ENCODE measurements at places on chromosomes 1 and 21.

DNA sequence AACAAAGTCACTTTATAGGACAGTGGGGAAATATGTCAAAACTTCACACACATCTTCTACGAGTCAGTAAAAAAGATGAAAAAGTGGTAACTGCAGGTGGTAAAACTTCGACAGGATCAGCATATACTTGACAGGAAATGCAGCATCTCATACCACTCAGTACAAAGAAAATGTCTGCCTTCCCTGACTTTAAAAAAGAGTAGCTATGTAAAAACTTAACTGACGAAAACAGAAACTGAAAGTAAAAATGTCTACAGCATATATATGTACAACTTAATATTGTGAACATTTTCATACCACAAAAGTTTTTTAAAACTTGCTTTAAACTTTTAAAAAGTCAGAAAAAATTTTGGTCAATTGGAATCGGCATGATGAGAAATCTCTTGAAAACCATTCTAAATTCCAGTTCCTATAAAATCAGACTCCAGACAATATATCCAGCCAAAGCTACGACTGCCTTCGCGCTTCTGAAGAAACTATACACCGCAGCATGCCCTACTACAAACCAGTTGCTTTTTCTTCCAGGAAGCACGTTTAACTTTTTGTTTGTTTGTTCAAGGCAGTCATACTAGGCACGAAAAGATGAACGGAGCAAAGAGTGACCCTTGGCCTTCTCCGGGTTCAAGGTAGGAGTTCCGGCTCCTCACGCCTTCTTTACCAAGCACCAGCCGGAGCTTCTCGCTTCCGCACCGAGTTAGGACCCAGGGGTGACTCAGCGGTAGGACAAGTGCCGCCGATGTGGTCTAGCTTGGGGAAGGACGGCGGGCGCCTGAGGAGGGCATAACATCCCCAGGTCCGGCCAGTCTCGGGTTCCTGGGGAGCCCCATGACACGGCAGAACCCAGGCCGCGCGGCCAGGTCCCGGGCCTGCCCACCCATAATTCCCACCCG is 612 bp downstream of the PSMA5 start:
- DNase-seq, result peak; percentile 66

- DNase-seq, result no peak
These were observed 31.2 kb downstream of the MACO1 start for GRCh38 chr1:25461849-25462248.

DNA sequence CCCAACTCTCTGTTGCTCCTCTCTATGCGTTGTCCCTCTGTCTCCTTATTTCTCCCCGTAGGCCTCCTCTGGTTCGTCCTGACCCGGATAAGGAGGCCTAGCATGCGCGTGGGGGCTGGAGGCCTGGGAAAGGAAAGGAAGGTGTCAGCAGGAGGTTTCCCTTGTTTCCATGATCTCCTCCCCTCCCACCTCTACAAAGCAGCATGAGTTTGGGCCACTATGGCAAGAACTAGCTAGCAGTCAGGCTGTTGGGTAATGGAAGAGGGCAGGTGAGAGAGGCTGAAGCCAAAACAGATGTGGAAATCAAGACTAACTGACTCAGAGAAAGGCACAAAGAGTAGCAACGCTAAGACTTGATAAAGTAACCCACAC is 687 bp upstream of the SEMA6C start:
- DNase-seq, result no peak

DNA sequence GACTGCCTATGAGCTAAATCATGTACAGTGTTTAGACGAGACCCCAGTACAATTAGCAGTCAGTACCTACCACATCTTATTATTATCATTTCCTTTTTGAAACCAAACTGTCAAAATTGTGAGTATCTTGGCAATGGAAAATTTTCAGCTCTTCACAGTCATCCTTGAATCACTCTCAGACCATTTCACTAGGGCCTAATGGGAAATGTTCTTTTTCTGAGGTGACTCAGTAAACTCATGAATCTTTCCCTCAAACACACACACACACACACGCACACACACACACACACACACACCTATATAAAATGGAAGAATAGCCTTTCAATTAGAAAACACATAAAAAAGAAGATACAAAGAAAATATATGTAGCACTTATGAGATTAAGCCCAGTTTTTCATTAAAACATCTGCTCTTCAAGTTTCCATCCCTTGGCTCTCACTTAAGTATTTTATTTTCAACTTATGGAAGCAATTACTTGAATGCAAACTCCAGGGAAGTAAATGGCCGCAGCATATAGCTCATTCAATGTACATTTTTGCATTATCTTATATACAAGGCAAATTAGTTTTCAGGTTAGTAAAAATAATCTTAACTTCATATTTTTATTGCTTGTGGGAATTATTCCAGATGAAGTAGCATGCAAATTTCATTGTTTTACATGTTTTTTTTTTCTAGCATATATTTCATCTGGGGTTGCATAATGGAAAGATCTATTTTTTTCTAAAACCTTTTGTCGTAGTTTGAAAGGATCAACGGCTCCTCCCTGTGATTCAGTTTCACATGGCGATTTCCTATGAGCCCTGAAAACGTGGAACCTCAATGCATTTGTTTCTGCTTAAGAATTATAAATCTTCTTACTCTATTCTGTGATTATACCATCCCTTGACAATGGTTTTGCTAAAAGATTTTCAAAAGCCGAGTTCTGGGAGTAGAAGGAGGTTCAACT is 46.3 kb upstream of the TMPRSS15 start:
- no peak for DNase-seq

DNA sequence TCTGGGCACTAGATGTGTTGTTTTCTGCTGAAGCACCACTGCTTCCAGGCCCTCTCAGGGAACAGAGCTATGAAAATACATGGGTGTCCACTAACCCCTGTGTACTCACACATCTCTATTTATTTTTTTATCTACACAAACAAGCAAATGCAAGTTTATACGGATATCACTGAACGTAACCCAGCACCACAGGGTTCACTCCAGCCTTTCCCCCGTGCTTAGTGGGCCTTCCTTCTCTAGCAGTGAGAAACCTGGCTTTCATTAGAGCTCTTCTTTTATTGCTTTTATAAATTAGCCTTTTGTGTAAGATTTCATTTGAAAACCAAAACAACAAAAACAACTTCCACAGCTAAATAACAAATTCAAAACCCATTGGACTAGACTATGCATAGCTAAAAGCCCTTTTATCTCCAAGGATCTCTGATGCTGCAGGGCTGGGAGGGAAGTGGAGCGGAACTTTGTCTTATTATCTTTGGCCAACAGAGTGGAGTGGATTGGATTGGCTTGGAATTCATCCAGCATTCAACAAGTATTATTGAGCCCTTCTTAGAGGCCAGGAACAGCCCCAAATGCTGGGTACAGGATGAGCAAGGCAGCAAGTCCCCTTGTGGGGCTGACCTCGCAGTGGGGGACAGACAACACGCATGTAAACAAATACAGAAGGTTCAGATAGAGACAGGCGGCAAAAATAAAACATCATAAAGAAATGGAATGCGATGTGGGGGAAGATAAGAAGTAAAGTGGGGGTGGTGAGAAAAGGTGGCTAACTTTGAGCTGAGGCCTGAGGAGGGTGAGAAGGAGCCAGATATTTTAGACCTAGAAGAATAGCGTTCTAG is 371.8 kb upstream of the POU3F1 start:
- DNase-seq, result no peak

DNA sequence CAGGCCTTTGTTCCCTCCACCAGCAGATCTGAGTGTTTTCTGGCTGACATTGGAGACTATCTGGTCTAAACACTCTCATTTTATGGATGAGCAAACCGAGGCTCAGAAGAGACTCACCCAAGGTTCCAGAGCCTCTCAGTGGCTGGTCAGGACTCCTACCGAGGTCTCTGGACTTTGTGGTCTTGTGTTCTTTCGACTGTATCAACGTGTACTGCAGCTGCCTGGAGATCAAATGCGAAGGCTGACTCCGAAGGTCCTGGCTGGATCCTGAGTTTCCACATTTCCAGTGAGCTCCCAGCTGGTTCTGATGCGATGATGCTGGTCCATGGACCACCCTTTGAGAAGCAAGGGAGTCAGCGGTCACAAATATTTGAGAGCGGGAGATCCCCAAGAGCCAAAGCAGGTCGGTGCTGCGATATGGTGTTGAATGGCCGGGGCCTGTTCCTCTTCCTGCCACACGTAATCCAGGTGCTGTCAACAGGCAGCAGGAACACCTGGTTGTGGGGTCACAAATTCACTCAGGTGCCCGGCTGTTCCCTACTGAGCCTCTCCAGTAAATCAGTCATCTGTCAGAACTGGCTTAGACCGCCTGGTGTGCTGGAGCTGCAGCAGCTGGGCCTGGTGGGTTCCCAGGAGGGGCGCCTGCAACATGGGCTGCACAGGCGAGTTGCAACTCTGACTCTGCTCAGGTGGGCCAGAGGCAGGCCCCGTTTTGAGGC is 94.8 kb upstream of the USP24 start:
- DNase-seq, result no peak

DNA sequence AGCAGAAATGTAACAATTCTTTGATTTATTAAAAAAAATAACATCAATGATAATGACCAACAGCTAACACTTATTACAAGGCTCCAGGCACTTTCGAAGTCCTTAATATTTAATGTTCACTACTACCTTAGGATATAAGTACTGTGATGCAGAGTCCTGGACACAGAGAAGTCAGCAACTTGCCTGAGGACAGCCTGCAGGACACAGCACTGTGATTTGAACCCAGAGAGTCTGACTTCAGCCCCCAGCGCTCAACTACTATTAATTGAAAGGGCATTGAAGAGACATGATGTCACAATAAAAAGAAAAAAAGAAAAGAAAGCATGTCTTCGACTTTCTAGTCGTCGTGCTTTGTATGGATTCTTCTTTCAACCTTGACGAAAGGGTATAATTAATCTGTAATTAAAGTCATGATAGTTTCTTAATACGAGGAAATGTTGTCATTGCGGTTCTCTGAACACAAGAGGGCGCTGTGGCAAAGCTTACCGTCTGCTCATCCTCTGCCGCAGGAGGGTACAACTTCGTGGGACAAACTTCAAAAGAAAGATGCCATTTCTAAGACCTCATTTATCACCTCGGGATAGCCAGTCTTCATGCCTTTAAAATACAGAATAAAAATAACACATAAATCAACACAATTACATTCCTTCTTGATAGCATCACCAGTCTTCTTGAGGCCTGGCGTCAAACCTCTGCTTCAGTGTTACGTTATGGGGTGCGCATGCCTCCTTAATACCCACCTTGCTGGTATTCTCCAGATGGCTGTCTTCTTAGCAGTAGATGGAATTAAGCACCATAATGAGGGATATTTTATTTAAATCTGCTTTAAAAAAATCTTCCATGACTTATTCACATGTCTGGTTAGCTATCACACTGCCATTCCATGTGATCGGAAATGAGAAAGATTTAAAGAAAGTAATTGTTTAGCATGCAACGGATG is 240.1 kb downstream of the DISC1 start:
- peak; percentile 32 for DNase-seq

- no peak for DNase-seq
These were observed 22.4 kb upstream of the INTS3 start for GRCh38 chr1:153705484-153705883.

- no peak for DNase-seq
These were observed 391.9 kb downstream of the SIPA1L2 start for GRCh38 chr1:232238009-232238408.

- no peak for DNase-seq
These were observed 90.0 kb downstream of the STUM start for GRCh38 chr1:226638608-226639007.

DNA sequence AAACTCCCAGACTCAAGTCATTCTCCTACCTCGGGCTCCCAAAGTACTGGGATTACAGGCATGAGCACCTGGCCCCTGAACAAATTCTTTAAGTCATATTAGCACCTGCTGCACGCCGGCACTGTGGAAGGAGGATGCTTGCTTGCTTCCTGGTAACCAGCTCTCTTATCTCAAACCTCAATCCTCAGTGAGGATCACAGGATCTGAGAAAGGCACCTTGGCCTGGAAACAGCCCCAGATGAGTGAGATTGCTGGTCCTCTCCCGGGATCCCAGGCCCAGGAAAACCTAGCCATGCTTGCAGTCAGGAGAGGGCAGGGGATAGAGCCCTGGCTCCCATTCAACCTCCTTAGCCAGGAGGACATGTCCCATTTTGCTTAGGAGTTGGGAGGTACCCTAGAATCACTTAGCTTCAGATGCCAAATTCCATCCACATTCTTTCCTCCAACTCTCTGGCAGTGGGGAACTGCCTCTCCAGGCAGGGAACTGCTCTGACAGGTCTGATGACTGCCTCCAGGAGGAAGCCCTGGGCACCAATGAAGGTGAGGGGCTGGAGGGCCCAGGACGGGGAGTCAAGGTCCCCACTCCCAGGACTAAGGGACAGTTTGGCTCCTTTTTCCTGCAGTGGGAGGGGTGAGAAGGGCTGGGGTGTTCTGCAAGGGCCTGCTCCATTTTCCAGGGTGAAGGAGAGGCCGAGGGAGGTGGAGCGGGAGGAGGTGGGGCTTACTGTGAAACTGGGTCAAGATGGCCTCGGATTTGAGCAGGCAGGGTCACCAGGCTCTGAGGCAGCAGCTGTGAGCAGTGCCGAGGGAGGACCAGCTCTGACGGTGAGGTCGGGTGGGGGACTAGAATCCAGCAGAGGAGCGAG is 9.5 kb downstream of the GPR37L1 start:
- DNase-seq, result no peak

GRCh38 chr1:6602669-6603237 is at the start of gene KLHL21:
KLHL21 (minus strand) TSS chr1:6602869; CDS start chr1:6602817, 52 bp downstream.
- peak; percentile 85 for DNase-seq

DNA sequence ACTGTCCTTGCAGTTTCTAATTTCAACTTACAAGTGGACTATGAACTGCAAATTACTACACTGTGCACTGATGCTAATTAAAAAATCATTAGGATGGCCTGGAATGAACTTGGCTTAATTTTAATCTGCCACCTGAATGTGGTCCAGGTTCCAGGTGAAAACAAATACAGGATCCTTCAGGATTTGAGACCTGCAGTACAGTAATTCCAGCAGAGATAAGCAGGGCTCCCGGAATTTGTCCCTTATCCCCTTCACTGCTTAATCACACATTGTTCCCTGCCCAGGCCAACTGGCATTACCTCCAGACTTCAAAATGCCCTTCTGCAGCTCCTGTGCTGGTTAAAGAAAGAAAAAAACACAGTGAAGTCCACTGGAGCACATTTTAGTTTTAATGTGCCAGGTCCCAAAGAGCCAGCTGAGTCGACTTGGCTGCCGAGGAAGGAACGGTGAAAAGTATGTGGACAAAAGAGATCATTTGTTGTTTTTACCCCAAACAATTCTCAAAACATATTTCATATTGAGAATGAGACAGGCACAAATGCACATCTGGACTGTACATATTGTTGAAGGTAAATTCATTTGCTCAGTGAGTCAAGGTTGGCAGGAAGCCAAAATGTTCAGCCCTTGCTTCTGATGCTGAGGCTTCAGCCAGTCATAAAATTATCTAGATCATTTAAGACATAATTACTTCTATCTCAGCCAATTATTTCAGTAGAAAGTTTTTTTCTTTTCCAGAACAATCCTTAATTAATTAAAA is 28.3 kb downstream of the DEGS1 start:
- no peak for DNase-seq

DNA sequence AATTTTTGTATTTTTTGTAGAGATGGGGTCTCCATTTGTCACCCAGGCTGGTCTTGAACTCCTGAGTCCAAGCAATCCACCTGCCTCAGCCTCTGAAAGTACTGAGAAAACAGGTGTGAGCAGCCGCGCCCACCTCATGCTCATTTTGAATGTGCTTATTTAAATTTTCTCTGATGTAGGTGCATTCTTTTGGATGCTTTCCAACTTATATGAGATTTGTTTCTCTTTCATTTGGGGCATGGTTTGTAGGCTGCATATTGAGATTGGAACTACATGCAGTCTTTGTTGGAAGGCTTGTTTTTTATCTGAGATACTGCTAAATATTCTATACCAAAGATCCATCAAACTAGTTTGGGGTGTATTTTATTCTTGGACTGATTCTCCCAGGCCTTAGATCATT is 81.0 kb upstream of the IVNS1ABP start:
- DNase-seq, result no peak
